Hair follicular keratinocyte (primary cell): ENCODE measurements at places on chromosomes 2 and 18. TPM values are rescaled to one million over a fixed set of nuclear protein-coding genes. Genes with fewer than 3 reads are reported as not detected.

Gene SLC14A1
- not detected in 2 replicates for total RNA-seq

Gene ACADL
- not detected in 2 replicates for total RNA-seq

Gene DPYSL5
- not detected in 2 replicates for total RNA-seq

Gene LIMS3
- total RNA-seq: 0.15 TPM in 1 of 2 replicates, not detected in the other

Gene E2F6
- total RNA-seq: 6.9 and 8.8 TPM in 2 replicates

Gene STPG4
- not detected in 2 replicates for total RNA-seq

Gene RIT2
- not detected in 2 replicates for total RNA-seq
